ENCODE measurements at places on chromosomes 11 and 22.

GRCh38 chr22:30979932-30980331 lies 10.9 kb downstream of the TUG1 start:
- DNase-seq, result no peak

DNA sequence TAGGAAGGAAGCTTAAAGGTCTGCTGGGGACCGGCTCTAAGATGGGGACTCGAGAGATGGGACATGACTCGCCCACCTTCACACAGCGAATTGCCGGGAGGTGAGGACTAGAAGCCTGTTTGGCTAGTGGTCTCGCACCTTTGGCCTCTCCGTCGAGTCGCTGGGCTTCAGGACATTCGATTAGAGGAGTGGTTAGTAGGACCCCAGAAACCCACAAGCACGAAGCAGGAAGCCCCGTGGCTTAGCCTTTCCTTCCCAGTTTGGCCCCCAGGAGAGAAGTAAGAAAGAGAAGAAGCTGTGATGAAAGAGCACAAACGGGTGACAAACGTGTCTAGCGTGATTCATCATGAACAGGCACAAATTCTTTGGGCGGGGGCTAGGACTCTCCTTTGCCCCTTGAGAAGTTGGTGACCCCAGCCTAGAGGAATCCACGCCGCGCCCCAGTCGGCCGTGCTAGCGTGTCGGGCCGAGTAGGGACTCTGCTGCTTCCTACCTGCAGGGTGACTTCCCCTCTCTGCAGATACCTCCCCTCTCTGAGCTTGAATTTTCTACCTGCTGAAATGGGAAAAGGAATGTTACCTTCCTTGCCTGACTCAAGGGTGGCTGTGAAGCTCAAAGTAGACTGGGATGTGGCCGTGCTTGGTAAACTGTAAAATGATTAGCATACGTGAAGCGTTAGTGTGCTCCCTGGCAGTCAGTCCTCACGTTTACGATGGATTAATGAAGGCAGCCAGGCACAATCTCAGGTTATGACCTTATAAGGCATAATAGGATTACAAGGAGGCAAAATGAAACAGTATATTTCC lies 1.1 kb upstream of the ADM start:
- DNase-seq, result peak; percentile 12

- no peak for DNase-seq
Measured at GRCh38 chr11:69445131-69445470, 36.4 kb upstream of the LINC01488 start.

GRCh38 chr11:4637662-4638047 lies 378 bp downstream of the OR51D1 start:
- DNase-seq, result no peak

DNA sequence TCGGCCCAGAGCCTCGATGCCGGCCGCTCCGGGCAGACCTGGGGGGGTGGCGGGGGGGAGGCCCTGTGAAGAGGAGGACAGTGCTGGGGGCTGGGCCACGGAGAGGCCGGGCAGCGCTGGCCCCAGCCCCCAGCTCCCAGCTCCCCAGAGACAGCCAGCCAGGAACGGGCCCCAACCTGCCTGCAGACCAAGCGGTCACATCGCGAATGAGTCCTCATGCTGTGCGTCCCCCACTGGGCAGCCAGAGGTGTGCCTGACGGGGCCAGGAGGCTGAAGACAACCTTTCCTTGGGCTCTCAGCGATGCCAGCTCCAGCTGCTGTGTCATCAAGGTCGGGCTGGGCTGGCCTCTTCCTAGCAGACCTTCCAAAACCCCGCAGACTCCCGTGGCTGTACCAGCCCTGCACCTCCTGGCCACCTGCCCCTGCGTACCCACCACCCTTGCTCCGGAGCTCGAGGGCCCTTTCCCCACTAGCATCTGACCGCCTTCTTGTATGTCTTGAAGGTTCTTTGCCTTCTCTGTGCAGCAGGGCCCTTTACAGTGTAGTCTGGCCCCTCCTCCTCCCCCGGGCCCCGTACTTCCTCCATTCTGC lies 88.4 kb downstream of the CDKN1C start:
- no peak for DNase-seq

DNA sequence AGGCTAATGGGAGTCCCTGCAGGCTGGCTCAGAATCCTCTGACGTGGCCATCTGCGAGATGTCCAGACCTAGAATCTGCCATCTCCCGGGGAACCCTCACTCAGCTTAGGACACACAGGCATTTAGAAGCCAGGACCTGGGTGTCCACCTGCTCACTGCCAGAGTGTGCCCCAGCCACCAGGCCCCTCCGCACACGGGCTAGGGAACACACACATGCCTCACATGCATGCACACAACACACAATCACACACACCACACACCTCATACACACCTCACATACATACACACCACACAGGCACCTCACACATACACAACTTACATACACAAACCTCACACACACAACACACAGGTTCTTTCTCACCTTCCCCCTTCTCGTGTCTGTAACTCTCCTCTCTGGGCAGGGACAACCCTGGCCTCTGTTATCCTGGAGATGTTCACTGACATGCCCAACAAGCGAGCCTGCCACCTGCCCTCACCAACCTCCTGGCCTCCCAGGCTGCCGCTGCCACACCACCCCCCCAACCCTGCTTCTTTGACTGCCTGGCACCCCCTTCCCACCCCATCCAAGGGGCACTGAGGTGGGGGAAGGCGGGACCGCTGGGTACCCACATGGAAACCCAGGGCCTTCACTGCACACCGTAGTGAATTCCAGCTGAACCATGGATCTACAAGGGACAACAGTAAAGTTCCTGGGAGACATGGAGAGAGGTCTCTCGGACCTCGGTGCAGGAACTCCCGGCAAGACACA lies 38.1 kb downstream of the GNB1L start:
- no peak for DNase-seq

DNA sequence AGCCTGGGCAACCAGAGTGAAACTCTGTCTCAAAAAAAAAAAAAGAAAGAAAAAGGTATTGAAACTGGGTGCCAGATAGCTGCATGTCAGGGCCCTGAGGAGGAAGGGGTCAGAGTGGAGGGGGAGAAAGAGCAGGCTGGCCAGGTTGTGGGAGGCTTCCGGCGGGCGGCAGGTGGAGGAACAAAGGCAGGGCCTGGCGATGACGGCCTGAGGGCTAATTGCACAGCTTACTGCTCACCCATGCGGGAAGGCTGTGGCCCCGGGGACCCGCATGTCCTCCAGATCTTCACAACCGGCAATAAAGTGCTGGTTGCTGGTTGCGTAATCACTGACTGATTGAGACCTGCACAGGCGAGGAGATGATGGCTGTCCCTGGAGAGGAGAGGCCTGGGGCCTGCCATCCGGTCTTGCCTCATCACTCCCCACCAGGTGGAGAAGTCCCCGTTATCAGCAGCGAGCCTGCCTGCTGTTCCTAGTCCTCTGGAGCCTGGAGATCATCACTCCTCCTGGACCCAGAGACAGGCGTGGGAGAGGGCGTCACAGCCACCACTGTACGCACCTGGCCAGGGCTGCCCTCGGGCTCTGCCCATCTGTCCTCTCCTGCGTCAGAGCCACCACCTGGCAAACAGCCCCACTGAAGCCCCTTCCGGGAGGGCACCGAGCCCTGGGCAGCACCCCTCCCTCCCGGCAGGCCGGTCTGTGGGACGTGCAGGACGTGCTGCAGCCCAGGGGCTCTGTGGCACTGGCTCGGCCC lies 18.7 kb downstream of the H19 start:
- DNase-seq, result no peak

GRCh38 chr11:776561-777287 lies 563 bp downstream of the GATD1 start:
- no peak for DNase-seq

GRCh38 chr22:23103199-23103954 lies 33.1 kb downstream of the GNAZ start:
- no peak for DNase-seq

DNA sequence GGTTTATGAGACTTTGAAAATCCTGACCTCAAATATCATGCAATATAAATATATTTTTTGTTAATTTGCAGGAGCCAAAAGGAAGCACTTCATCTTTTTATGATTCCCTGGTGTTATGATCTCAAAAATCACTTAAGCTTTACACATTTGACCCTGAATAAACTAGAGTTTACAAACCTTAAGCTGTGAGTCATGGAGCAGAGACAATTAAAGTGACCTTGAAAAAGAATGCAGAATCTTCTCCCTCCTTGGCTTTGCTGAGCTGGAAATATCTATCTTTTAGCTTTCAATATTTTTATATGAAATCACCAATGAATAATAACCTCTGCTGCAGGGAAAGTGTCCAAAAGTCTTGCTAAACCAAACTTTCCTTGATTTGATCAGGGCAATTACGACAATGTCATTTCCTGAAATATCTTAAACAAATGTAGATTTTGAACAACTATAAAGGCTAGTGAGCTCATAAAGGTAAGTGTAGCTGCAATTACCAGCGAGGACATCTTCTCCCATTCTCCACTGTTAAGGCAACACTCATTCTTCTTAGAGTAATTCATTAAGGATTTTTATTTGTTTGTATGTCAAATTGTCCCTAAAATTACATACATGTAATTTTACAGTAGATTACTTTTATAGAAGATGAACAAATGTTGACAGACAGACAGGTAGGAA lies 747.0 kb upstream of the LUZP2 start:
- no peak for DNase-seq

DNA sequence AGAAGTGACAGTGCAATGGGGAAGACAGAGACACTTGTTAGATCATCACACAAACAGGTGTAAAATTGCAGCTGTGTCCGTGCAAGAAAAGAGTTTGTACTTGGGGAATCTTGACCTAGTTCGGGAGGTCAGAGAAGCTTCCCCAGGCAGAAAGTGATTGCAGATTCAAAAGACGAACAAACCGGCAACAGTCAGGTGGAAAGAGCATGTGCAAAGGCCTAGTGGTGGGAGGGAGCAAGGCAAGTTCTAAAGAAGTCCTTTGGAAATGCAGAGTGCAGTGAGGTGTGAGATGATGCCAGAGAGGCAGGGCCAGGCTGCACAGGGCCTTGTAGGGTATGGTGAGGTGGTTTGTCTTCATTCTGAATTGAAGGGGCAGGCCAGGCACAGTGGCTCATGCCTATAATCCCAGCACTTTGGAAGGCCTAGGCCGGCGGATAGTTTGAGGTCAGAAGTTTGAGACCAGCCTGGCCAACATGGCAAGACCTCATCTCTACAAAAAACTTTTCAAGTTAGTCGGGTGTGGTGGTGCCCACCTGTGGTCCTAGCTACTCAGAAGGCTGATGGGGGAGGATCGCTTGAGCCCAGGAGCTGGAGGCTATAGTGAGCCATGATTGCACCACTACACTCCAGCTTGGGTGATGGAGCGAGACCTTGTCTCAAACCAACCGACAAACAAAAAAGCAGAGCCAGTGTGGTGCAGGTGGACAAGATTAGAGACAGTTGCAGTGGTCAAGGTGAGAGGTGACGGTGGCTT lies 1.9 kb upstream of the ESS2 start:
- DNase-seq, result no peak

- DNase-seq, result no peak
Measured at GRCh38 chr11:91299980-91300379, 924.6 kb upstream of the FAT3 start.

DNA sequence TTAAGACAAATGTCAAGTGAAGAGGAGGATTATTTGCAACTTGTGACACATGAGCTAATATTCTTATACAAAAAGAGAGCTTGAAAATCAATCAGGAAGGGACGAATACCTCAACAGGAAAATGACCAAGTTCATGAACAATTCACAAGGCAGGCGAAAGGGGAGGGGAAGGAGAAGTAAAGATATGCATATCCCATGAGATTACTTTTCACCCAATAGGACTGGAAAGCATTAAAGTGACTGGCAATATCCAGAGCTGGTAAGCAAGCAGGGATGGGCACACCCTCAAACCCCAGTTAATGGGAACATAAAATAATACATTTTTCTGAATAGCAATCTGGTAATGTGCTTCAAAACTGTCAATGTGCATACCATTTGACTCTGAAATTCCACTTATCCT lies 129.5 kb downstream of the SLC1A2 start:
- no peak for DNase-seq

GRCh38 chr11:16191212-16191867 lies 165.0 kb downstream of the SOX6 start:
- DNase-seq, result no peak

DNA sequence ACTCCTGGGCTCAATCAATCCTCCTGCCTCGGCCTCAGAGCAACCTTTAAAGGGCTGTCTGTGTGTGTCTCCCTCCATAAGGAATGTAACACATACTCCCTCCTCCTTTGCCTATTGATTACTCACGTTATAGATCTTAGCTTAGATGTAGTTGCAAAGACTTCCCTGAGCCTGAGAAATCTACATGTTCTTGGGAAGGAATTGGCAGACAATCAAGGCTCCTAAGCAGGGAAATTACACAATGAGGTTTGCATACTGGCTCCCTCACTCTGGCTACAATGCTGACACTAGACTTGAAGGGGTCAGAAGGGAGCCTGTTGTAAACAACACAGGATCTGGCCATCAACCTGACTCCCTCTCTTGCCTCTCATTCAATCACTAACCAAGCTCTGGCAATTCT lies 5.2 kb upstream of the OLFML1 start:
- DNase-seq, result no peak

DNA sequence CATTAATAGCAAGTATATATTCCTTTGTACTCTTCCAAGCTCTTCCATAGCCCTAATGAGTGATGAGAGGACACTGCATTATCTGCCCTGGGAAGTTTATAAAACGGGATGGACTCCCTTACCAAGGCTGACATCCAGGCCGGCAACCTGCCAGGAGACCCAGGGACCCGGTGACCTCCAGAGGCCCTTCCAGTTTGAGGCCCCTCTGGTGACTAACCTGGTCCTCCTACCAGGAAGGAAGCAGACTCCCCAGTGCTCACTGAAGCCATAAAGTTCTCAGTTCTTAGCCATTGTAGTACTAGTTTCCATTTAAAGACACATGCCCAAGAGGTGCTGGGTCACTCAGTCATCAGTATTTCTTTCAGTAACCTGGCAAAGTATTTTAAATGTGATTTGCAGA lies 345.4 kb downstream of the TENM4 start:
- no peak for DNase-seq

DNA sequence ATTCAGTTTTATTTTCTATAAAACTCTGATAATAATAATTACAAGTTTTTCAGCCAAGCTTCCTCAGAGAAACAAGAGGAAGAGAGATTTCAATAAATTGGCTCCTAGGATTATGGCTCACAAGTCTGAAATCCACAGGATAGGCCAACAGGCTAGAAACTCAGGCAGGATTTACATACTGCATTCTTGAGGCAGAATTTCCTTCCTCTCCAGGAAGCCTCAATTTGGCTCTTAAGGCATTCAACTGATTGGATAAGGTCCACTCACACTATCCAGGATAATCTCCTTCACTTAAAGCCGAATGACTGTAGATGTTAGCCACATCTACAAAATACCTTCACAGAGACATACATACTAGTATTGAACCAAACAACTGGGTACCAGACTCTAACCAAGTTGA lies 120.3 kb upstream of the FAT3 start:
- no peak for DNase-seq

DNA sequence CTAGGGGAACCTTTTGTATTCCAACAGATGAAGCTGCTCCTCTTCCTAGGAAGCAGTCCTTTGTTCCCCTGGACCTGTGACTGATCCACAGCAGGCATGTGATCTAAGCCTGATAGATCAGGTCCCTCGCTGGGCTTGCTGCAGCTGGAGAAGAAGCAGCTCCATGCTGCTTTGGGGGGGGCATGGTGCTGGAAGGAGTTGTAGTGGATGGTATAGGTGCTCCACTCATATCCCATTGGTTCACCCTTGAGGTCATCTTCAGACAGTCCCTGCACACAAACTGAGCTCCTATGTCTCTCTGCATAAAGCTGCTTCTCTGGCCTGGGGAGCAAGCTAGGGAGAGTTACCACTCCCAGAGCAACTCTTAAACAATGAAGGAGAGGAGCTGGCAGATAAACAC lies 9.5 kb upstream of the RIC3 start:
- no peak for DNase-seq

GRCh38 chr11:70290361-70291065 lies 20.0 kb downstream of the PPFIA1 start:
- DNase-seq, result no peak
